ENCODE measurements at places on chromosomes 1 and 21. TPM values are rescaled to one million over a fixed set of nuclear protein-coding genes. Genes with fewer than 3 reads are reported as not detected.

DNA sequence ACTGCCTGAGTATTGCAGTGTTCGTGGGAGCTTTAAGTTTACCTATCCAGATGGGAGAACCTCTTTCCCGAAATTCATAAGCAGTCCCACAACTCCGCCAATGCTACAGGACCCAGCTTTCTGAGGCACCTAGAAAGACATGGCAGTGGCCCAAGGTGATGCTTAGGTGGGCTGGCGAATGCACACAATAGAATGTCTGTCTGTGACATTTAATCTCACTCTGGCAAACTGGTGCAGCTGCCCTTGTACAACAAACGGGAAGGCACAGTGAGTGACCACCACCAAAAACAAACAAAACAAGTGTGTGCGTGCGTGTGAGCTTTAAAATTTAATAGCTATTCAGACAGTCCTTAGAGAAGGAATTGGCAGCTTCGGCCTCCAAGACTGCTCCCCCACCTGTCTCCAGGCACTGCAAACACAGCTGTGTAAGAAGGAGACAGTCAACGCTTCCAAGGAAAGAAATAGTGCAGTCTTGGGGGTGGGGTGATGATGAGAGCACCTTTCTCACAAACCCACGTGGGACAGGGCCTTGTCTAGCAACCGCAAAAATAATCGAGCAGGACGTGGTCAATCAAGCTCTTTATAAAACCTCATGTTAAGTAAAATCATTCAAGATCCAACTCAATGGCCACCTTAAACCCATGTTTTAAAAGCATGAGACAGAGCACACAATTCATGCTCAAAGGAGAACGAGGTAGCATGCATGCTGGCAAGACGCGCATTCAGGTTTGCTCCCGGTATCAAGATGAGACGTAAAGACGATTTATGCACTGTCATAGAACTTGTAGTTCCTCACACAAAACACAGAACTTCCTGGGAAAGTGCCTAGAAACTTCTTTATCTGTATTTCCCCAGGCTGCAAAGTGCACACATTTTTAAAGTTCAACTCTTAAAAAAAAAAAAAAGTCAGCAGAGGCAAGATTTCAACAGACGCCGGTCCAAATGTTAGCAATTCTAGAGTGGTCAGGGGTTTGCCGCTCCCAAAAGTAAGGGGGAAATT is 84.1 kb downstream of the TM2D1 start:
- DNase-seq: no peak

The ATAD3A gene
- total RNA-seq: 16.7 TPM

The FAM151A gene
- total RNA-seq: 9.8 TPM

DNA sequence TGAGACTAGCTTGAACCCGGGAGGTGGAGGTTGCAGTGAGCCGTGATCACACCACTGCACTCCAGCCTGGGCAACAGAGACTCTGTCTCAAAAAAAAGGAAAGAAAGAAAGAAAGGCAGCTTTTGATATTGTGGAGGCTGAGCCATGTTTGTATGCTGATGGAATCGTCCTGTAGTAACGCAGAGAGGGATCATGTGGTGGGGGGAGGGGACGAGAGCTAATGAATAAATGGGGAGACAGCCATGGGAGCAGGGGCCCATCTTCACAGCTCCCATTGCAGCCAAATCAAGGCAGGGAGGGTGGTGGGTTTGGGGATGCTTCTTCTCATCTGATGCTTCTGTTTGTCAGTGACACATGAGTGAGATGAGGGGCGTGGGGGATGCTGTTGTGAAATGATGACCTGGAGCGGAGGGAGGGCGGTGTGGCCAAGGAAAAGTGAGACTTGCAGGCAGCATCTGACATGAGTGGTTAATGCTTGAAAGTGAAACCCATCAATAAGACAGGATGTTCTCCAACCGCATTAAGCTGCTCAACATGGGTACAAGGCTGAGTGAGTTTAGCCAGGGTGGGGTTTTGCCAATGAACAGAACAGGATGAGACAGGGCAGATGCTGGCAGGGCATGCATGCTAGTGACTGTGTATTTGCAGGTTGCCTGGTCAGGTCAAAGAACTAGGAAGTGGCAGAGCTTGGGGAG is 16.7 kb downstream of the SPATA21 start:
- no peak for DNase-seq

The CD84 gene
- 0.60 TPM for total RNA-seq

The GBP7 gene
- total RNA-seq: 0.63 TPM

DNA sequence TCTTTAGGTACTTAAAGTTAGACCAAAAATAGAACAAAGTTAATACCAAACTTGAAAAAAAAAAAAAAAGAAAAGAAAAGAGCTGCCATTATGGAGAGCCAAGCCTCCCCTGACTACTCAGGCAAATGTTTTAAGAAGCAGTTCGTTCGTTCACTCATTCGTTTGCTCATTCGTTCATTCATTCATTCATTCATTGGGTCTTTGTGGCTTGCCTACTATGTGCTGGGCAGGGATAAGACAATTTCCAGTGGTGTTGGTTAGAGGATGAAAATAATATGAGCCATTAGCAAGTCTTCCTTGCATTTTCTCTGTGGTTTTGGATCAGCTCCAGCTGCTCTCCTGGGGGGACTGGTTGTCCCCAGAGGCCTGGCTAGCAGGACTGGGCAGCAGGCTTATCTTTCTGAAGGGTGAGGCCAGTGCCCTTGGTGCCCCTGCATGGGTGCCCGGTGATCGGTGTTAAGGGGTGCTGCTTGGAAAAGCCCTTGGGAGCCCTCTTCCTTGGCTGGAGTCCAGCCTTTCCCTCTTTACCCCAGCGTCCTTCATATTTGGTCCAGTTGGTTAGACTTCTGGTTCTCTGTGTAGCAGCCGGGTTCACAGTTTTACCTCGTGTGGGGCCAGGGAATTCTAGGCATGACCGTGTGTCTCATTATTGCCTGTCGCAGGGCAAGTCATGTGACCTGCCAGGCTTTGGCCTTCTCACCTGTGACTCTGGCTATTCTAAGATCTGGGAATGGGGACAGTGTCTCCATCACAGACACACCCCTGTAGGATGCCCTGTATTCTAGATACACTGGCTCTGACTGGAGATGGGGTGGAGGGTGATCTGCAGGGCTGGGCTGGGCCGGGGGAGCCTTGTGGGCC is 32.8 kb downstream of the LHX4 start:
- DNase-seq: no peak

- DNase-seq: no peak
These were observed 34.1 kb upstream of the SCCPDH start for GRCh38 chr1:246690100-246690499.

GRCh38 chr1:178310685-178311105 is 186.1 kb downstream of the CLEC20A start:
- peak; percentile 74 for DNase-seq

- peak; percentile 13 for DNase-seq
These were observed 585.7 kb upstream of the CAMK1G start for GRCh38 chr1:208997726-208998312.

DNA sequence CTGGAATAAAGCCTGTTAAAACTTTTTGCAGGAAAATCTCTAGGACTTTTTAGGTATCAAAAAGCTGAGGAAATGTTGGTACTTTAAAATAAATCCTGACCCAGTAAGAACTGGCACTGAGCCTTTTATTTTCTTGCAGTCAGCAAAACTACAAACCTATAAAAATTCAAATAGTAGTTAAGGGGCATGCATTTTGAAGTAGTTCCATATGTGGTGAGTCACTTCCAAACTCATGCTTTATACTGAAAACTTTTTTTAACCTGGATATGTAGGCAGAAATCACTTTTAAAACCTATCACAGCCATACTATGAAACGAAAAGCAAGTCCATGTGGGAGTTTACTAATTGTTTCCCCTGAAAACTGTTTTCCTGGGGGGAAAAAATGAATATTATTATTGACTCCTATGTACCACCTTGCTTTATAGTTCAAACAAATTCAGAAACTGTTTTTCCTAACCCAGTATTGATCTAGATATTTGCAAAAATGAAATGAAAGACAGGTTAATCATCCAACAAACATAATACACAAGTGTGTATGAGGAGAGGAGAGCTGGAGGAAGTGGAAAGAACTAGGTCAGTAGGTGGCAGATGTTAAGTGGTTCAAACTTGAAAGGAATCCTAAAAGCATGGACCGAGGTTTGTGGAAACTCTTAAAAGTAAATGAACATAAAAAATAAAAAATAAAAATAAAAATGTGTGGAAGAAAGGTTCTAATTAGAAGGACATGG is 30.5 kb downstream of the NRIP1 start:
- DNase-seq: no peak

GRCh38 chr1:182146286-182146685 is 84.8 kb upstream of the ZNF648 start:
- DNase-seq: no peak

DNA sequence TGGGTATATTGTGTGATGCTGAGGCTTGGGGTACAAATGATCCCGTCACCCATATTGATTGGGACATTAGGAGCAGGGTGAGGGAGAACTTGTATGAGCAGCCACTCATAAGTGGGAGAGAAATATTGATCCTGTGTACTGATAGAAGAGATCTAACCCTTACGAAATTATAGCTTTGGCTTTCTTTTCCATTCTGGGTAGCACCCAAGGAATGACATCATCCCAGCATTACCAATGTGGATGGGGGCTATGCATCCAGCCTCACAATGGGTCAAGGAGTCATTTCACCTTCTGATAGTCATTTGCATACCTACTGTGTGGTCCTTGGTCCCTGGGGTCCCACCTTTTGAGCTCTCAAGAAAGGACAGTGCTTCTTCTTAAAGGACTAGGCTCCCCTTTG is 1.9 kb upstream of the NAV1 start:
- no peak for DNase-seq

The S100A8 gene
- not detected for total RNA-seq

The ARHGAP29 gene
- total RNA-seq: 22.3 TPM

DNA sequence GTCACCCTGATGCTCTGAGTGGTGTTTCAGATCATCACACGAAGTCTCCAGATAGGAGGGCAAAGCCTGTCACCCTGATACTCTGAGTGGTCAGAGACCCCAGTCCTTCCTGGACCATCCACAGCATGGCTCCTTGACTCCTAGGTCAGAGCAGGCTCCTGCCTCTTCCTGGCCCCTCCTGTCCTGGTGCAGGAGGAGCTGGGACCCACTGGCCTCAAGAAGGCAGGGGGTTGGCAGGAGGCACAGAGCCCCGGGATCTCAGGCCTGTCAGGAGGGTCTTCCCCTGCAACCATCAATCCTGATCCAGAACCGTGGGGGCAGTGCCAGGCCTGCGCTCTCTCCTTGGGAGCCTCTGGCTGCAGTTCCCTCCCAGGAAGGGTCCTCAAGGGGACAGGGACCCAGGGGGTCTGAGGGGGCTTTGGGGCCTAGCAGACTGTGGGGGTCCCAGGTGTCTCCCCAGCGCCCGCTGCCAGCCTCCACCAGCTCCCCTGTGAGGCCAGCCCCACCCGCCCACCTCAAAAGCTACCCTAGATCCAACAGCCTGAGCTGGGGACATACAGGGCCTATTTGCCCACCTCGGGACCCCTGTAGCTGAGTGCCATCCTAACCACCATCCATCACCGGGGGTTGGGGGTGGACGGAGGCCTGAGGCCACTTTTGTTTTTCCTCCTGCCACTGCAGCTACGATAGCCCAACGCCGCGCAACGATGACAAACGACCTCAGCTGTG is 27.5 kb downstream of the COL6A1 start:
- no peak for DNase-seq

GRCh38 chr1:202374099-202374498 is 25.6 kb downstream of the PPP1R12B start:
- DNase-seq: no peak

GRCh38 chr1:7931446-7931812 is 9.2 kb downstream of the TNFRSF9 start:
- no peak for DNase-seq
